Pancreas (tissue), 10 donors: ENCODE measurements at places on chromosomes 12 and 14. TPM values are rescaled to one million over a fixed set of nuclear protein-coding genes. Genes with fewer than 3 reads are reported as not detected.

DNA sequence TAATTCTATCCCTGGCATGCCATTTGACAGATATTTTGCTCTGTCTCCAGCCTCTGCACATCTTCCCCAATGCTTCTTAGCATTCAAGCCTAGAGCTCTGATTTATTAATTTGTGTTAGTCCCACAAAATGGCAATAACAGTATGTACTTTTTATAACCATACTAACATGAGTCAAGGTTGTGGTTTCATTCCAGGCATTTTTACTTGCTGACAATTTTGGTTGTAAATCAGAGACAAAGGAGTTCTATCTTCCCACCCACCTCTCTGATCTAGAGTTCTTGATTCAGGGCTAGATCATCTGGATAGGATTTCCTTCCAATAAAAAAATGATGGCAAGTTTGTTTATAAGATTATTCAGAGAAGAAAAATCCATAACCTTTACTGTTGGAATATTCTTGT is 18.5 kb upstream of the CISTR start:
- H3K27ac ChIP-seq = no peak overlapping the region
- no peaks in the 10 kb centered on the region for H3K4me1 ChIP-seq
- no peak for DNase-seq

SP7 gene
- not detected for total RNA-seq

CCDC85C gene
- 17.8 TPM for total RNA-seq

- H3K4me1 ChIP-seq = no peaks in the 10 kb centered on the region
- no peak overlapping the region for H3K27ac ChIP-seq
- H3K4me3 ChIP-seq = no peak overlapping the region
- no peaks in the 10 kb centered on the region for H3K27me3 ChIP-seq
- H3K36me3 ChIP-seq = no peaks in the 10 kb centered on the region
Measured at GRCh38 chr12:85626001-85626783, 210.0 kb downstream of the RASSF9 start.

FAR2 gene
- total RNA-seq = 0.43 TPM

DNA sequence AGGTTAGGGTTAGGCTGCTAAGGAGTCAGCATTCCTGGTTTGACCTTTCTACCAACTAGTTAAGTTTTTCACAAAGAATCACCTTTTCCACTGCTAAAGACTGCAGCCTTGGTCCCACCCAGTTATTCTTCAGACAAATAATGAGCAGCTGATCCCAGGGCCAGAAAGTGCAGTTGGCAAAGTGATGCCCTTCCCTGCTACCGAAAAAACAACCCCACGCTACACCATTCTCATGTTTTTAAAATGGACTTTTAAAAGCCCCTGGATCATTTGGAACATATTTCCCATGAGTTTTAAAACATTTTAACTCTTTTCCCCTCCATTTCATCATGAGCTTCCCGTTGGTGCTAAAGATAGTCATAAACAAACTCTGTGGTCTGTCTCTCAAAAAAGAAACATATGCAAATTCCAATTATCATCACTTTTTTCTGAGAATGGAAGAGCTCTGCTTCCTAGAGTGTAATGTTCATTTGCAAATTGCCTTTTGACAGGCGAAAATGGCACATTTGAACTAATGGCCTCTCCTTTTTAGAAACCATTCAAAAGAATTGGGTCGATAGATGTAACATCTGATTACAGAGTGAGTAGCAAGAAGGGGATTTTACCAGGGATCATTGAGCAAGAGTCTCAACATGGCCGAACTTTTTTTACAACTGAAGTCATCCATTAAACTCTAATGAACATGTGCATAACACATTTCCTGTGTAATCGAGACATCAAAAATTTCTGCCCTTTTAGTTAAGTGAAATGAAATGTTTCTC is 129.3 kb upstream of the RAP1B start:
- no peaks in the 10 kb centered on the region for H3K36me3 ChIP-seq
- DNase-seq = no peak
- no peak overlapping the region for H3K27ac ChIP-seq
- H3K4me3 ChIP-seq = no peak overlapping the region
- H3K27me3 ChIP-seq = no peaks in the 10 kb centered on the region
- H3K4me1 ChIP-seq = no peaks in the 10 kb centered on the region

CISTR gene
- total RNA-seq = not detected

- no peak for DNase-seq
- H3K27me3 ChIP-seq = no peaks in the 10 kb centered on the region
- no peaks in the 10 kb centered on the region for H3K36me3 ChIP-seq
- peak overlapping the region; percentile 39 for H3K4me3 ChIP-seq
Measured at GRCh38 chr12:49019120-49019430, 499 bp upstream of the PRKAG1 start.

CMA1 gene
- total RNA-seq = 0.69 TPM

DNA sequence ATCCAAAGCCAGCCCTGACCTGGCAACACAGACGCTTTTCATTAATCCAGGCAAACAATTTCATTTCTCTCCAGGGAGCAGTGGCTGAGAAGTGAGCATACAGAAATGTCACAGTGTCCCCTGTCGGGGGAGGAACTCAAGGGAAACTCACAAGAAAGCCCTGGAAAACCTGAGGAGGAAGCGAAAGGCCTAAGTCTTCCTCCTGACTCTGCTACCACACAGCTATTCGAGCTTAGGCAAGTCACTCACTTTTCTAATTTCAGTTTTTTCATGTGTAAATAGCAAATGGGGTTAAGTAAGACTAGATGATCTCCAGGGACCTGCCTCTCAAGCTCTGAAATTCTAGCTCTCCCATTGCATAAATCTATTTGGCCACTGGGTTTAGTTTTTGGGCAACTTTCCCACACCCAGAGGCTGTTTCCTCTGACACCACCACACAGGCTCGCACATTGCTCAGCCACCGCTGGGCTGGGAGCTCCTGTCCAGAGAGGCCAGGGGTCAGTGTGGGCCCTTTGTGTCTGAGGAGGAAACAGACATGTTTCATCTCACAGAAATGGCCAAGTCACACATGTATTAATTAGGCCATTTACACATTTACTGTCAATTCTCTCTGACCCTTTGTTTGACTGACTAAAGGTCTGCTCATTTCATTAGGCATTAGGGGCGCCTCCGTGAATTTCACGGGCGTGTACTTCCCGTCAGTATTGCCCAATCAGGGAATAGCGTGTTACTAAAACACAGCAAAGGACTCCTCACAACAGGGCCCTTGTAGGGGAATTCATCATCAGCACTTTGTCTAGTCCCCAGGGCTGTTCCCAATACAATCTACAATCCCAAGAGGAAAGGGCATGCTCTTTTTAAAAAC is 9.8 kb upstream of the PNMA1 start:
- no peaks in the 10 kb centered on the region for H3K4me1 ChIP-seq
- H3K27me3 ChIP-seq = no peaks in the 10 kb centered on the region
- no peak overlapping the region for H3K27ac ChIP-seq
- no peak for DNase-seq
- H3K36me3 ChIP-seq = peaks cover 14% of the 10 kb centered on the region
- H3K4me3 ChIP-seq = no peak overlapping the region

RIMKLB gene
- total RNA-seq = 5.9 TPM

DNA sequence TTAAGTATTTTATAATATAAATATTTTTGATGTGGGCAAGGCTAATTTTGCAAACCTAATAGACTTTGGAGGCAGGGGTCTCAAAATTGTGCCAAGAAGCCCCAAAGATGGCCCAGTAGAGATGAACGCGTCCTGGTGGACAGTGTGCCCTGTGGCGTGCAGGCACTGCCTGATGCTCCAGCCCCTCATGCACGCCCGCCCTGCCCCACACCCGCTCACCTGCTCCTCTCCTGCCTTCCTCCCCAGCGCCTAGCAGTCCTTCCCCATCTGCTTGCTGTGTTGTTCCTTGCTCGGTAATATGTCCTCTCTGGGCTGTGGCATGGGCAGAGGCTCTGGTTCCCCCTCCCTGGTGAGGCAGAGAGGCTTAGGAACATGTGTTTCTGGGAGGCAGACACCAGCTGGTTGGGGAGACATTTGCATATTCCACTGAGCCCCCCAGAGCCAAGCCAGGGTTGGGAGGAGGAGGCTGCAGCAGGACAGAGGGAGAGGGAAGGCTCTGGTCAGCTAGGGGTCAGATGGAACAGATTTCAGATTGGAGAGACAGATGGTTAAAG is 46.8 kb upstream of the GPATCH2L start:
- no peaks in the 10 kb centered on the region for H3K27me3 ChIP-seq
- no peak for DNase-seq
- H3K27ac ChIP-seq = no peak overlapping the region
- H3K4me1 ChIP-seq = no peaks in the 10 kb centered on the region
- H3K4me3 ChIP-seq = no peak overlapping the region
